GM13976 (cell line): ENCODE measurements at places on chromosomes 5 and 9.

GRCh38 chr9:5326187-5326586, 13.5 kb downstream of the RLN1 start:
- no peak for DNase-seq

DNA sequence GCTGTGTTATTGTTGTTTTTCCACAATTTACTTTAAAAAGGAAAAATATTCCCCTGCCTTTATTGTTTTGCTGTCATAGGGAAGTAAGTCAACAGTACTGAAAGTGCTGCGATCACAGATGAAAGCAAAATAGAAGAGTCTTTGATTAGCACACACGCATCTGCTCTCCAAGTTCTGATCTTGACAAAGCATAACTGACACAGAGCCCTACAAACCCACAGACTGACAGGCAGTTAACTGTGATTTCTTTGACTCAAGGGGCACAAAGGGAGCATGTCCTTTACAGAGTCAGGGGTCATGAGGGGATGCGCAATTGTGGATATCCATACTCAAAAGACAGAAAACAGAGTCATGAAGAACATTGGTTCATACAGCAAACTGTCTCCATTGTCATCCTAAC, 123.7 kb downstream of the SNCAIP start:
- DNase-seq, result no peak

GRCh38 chr5:179166886-179167841, 107.0 kb downstream of the ZNF354C start:
- peak; percentile 77 for DNase-seq

GRCh38 chr9:88189371-88189770, 51.1 kb upstream of the SPATA31C2 start:
- DNase-seq, result no peak

GRCh38 chr5:41708604-41708940, 161.7 kb downstream of the OXCT1 start:
- no peak for DNase-seq

DNA sequence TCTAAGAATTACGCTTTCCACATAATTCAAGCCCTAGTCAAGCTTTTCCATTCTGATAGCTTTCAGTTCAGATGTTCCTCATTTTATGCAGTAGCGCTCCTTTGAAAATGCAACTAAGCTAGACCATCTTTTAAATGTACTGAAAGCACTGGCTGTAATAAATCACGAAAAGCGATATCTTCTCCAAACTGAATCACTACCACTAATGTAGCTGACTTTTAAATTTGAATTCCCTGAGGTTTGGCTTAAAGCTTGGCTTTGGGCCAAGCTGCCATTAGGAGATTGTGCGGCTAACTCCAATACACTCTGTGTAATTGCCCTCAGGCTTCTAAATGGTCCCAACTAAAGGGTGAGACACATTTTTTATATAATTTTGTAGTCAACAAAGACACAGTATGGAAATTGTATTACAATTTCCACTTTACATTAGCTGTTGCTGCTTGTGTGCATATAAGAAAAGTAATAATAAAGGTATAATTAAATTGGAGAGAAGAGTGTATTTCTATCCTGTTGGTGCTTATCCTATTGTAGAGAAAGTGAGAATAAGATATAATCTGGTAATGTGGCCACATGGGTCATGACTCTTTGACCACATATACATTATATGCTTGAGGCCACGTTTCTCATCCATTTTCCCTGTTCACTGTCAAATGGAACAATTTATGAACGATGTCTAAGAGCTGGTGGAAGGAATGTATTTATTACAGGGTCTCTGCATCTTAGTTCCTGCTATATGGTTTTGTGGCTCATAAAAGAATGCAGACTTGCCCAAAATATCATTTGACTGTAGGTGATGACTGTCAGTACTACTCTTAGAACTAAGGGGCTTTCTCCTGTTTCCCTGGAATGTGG, 118.7 kb upstream of the TAF11L2 start:
- no peak for DNase-seq

GRCh38 chr5:80346055-80346454, 26.3 kb downstream of the SPZ1 start:
- peak; percentile 54 for DNase-seq

GRCh38 chr5:132369007-132369473, 470 bp upstream of the SLC22A5 start:
- no peak for DNase-seq

DNA sequence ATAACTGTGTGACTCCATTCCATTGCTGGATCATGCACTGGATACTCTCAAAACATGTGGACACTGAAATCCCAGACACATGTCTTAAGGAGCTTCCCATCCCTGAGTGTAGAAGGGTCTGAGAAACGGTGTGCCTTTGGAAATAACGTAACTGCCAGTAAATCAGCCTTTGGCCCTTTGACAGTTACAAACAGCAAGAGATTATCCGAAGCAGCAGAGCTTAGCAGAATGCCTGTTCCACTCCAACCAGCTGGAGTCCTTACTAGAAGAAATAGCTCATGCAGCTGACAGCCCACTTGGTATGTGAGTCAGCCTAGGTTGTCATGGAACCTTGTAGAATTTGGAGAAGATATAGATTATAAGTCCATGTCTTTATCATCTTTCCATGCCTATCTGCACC, 7.0 kb downstream of the TMEM252 start:
- DNase-seq, result no peak

DNA sequence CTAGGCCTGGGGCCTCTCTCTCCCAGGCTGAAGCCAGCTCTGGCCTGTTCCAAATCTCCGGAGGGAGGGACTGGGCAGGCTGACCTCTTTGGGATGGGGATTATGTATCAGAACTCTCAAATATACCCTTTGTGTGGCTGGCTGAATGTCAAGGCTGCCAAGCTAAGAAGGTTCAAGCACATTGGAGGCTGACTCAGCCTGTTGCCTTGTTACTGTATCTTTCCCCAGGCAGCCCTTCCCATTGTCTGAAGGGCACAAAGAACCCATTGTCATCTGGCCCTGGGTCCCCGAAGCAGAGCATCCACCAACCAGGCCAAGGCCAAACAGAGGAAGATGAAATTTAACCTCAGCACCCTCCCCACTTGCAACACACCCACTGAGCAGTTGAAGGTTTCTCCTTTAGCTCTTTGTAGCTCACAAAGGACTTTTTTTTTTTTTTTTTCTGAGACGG, 7.3 kb upstream of the SPARC start:
- no peak for DNase-seq

DNA sequence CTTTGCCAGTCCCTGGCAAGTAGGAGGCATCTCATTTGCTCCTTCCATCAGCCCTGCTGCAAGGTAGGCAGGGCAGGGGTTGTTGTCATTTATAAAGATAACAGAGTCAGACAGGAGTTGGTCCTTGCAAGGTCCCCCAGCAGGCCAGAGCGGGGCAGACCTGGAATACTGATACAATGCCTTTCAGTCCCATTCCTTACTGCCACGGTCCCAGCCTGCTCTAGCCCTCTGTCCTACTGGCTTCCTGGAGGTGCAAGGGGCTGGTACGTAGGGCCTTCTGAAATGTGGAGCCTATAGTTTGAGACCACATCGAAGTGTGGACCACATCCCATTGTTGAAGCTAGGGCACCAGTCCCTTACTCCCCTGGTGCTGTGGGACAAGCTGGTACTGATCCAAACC, 42.8 kb upstream of the PITX1 start:
- no peak for DNase-seq

DNA sequence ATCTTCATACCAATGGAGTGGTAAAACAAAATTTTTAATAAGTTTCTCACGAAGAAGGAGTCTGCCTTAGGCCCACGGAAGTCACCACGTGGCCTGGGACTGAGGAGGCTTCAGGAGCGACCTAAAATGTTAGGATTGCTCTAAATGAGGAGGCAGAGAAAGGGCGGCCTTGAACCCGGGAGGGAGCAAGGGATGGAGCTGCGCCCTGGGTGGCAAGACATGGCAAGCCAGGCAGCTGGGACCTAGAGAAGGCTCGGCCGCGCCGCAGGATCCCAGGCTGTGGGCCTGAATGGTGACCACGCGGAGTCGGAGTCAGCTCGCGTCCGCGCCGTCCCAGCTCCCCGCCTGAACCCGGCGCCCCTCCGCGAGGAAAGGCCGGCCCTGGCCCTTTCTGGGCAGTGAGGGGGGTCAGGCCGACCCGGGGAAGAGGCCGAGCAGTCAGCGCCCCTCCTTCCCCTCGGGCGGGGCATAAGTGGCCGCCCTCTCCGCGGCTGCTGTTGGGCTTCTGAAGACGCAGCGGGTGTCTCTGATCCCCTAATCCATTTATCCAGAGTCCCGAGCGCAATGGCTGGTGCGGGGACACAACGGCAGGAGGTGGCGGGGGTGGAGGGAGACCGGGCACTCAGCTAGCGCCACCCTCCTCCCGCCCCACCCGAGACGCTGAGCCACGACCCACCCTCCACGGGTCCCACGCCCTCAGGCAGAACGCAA, 10.6 kb downstream of the IRX1 start:
- no peak for DNase-seq

GRCh38 chr9:37100741-37101140, 19.6 kb upstream of the ZCCHC7 start:
- no peak for DNase-seq

- no peak for DNase-seq
Observed at GRCh38 chr5:134550271-134551214, 25.1 kb downstream of the JADE2 start.

DNA sequence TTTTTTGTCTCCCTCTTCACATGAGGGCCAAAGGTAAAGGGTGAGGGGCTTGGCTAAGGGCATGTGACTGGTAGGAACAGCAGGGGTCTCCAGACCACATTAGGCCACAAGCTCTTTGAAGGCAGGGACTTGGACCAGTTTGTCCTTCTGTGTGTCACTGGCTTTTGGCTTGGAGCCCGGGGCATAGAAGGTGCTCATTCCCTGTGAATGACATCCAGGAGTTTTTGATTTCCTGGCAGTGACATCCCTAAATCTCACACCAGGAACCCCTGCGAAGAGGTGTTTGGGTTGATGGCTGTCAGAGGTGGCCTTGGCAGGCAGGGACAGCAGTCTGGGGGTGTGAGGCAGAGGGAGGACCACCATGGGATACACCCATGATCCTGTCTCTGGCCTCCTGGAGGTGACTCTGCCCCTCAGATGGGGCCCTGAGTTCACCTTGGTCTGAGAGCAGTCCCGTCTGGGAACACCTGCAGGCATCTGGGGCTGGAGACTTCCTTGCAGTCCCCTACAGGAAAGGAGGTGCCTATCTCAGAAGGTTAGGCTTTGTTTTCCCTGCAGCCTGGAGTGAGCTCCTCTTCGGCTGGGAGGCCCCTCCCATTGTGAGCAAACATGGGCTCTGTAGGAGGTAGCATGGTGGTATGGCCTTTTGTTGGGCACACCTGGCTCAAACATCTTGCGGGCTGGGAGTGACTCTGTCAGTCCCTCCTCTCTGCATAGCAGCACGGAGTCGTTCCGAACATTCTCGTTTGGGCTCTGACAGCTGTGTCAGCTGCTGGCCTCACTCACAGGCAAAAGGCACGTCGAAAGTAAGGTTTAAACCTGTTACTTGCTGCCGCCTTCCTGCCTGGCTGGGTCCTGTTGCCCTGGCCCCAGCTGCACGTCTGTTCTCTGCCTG, 38.6 kb upstream of the PITX1 start:
- DNase-seq, result no peak

- no peak for DNase-seq
Observed at GRCh38 chr9:136079916-136080246, 15.2 kb downstream of the NACC2 start.

GRCh38 chr9:85534340-85534739, 207.4 kb downstream of the AGTPBP1 start:
- no peak for DNase-seq

DNA sequence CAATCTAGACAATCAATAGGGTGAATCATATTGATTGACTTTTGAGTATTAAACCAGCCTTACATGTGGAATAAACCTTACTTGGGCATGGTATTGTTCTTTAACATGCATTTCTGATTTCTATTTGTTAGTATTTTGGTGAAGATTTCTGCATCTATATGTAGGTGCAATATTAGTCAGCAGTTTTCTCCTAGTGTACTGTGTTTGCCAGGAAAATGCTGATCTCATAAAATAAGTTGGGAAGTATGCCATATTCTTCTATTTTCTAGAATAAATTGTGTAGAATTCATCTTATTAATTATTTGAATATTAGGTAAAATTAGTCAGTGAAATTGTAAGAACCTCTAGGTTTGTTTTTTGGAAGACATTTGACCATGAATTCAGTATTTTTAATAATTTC, 38.4 kb downstream of the ANXA2R start:
- no peak for DNase-seq

DNA sequence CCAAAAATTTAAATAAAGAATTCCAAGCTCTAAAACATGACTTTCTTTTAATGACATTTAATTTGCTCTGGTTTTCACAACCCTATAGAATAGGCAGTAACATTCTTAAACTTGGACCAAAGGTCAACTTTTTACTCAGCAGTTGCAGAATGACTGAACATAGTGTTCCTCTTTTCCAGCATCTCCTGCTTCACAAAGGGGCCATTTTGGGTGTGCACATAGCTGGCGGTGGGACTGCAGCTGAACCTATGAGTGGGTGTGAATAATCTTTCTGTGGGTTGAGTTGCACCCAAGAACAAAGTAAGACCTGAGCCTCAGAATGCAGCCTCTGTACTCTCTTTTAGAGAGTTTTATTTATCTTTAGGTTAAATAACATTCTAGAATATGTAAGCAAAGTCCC, 96.9 kb upstream of the HAPLN1 start:
- no peak for DNase-seq

- no peak for DNase-seq
Observed at GRCh38 chr9:128358861-128359260, 12.3 kb upstream of the URM1 start.

DNA sequence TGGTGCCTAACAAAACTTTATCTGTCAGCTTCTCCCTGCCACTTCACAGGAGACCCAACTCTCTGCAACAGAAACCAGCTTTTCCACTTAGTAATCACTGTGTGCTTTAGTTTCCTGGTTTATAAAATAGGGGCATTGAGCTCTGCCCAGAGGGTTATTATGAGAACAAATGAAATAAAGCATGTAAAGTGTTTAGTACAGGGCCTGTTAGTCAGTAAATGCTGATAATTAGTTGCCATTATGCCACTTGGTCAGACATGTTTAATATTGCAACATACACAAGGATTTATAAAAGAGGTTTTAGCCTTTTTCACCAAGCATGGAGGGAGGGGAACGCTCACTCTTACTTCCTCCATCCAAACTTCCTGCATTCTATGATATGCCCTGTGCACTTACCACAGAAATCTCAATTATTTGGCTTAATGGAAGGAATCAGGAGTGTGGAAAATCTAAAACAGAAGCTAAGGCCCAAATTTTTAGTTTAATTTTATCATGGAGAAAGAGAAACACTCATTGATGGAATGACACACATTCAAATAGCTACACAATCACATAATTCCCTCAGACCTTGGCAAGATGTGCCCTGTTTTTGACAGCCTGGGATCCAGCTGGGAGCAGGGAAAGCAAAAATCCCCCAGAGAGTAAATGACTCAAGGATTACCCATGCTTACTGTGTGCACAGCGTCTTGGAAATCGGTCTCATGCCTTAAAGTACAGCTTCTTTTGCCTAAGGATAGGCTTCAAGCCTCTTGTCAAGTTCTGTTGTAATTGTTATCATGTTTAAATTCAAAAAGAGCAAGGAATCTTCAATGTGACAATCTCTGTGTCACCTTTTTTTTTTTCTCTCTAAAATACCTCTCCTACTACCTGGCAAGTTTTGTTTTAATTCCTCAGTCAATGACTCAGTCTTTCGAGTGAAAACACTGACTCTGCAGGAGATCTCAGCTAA, 34.0 kb downstream of the ZNF474 start:
- no peak for DNase-seq
